ENCODE measurements at places on chromosomes 7 and 10. TPM values are rescaled to one million over a fixed set of nuclear protein-coding genes. Genes with fewer than 3 reads are reported as not detected.

DNA sequence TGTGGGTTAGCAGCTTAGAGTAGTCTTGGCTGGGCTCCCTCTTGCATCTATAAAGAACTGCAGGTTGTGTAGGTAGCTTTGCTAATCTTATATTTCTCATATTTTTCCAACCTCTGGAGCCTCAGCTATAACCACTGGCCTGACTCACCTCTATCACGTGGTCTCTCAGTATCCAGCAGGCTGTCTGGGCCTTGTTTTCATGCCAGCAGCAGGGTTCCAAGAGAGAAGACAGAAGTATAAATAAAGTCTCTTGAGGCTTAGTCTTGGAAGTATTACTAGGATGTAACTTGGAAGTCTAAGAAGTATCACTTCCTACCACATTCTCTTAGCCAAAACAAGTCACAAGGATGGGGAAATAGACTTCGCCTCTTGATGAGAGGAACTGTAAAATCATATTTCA is 73.3 kb downstream of the WIPF3 start:
- H3K4me3 ChIP-seq: no peak overlapping the region
- peak overlapping the region; percentile 78 for H3K27ac ChIP-seq
- H3K36me3 ChIP-seq: no peaks in the 10 kb centered on the region
- H3K27me3 ChIP-seq: no peaks in the 10 kb centered on the region
- no peak for DNase-seq

DNA sequence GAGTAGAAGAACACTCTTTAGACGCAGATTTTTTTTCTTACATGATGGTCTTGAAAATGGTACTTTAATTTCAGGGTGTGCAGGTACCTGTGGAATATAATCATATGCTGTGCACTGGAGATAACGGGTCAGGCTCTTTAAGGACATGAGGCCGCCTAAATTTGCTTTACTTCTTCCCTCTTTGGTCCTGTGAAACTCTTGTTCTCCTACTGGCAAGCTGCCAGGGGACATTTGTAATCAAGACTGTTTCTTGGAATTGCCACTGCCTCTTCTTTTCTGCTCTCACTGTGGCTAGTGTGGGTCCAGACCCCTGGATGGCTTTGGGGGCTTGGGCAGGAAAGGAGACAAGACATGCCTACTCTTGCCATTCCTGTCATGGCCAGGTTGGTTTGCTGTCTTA is 146.0 kb downstream of the SND1 start:
- DNase-seq: no peak
- no peak overlapping the region for H3K4me3 ChIP-seq
- no peaks in the 10 kb centered on the region for H3K4me1 ChIP-seq
- H3K36me3 ChIP-seq: no peaks in the 10 kb centered on the region
- H3K27me3 ChIP-seq: no peaks in the 10 kb centered on the region
- no peak overlapping the region for H3K27ac ChIP-seq

GRCh38 chr10:24879861-24880260 is 72.5 kb downstream of the PRTFDC1 start:
- no peaks in the 10 kb centered on the region for H3K4me1 ChIP-seq
- no peak for DNase-seq
- H3K27ac ChIP-seq: no peak overlapping the region
- H3K27me3 ChIP-seq: no peaks in the 10 kb centered on the region
- H3K4me3 ChIP-seq: no peak overlapping the region

GRCh38 chr7:35025369-35025870 is 11.9 kb downstream of the DPY19L1 start:
- no peak overlapping the region for H3K4me3 ChIP-seq
- no peaks in the 10 kb centered on the region for H3K36me3 ChIP-seq
- no peaks in the 10 kb centered on the region for H3K27me3 ChIP-seq
- DNase-seq: no peak
- H3K4me1 ChIP-seq: no peaks in the 10 kb centered on the region

DNA sequence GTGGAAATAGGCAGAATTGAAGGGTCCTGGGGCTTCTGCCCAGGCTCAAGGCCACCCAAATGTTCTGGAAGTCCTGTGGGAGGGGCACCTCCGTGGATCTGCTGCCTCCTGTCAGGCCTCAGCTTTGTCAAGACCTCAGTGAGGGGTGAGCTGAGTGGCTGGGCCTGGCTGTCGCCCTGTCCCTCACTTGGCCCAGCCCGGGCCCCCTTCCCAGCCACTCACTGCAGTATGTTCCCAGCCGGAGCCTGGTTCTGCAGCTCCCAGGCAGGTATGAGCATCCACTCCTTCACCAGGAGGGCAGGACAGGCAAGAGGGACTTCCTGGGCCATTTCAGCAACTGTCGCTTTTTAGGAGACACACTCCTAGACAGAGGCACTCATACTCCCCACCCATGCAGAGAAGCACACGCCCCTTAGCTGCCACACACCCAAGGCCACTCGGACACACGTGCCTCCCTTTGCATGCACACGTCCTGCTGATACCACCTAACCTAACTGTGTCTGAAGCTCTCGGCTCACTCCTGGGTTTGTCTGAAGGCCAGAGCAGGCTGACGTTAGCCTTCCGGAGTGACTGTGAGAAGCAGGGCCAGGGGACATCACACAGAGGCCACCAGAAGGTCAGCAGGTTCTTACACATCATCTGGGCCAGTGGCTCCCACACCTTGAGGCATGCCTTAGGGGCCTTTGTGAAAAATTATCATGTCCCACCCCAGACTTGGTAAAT is 72.2 kb upstream of the COL13A1 start:
- DNase-seq: no peak
- H3K4me3 ChIP-seq: no peak overlapping the region
- no peaks in the 10 kb centered on the region for H3K36me3 ChIP-seq
- no peaks in the 10 kb centered on the region for H3K4me1 ChIP-seq

DNA sequence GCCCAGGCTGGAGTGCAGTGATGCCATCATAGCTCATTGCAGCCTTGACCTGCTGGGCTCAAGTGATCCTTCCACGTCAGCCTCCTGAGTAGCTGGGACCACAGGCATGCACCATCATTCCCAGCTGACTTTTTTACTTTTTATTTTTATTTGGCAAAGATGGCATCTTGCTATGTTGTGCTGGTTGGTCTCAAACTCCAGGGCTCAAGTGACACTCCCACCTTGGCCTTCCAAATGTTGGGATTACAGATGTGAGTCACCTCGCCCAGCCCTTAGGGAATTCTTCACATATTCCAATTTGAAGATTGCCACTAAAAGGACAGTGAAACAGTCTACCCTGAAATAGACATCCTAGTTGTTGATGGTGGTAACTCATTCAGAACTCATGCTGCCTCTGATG is 27.7 kb downstream of the SUGCT start:
- H3K4me3 ChIP-seq: no peak overlapping the region
- DNase-seq: no peak
- H3K27me3 ChIP-seq: no peaks in the 10 kb centered on the region
- no peaks in the 10 kb centered on the region for H3K4me1 ChIP-seq
- no peaks in the 10 kb centered on the region for H3K36me3 ChIP-seq
- H3K27ac ChIP-seq: no peak overlapping the region

DNA sequence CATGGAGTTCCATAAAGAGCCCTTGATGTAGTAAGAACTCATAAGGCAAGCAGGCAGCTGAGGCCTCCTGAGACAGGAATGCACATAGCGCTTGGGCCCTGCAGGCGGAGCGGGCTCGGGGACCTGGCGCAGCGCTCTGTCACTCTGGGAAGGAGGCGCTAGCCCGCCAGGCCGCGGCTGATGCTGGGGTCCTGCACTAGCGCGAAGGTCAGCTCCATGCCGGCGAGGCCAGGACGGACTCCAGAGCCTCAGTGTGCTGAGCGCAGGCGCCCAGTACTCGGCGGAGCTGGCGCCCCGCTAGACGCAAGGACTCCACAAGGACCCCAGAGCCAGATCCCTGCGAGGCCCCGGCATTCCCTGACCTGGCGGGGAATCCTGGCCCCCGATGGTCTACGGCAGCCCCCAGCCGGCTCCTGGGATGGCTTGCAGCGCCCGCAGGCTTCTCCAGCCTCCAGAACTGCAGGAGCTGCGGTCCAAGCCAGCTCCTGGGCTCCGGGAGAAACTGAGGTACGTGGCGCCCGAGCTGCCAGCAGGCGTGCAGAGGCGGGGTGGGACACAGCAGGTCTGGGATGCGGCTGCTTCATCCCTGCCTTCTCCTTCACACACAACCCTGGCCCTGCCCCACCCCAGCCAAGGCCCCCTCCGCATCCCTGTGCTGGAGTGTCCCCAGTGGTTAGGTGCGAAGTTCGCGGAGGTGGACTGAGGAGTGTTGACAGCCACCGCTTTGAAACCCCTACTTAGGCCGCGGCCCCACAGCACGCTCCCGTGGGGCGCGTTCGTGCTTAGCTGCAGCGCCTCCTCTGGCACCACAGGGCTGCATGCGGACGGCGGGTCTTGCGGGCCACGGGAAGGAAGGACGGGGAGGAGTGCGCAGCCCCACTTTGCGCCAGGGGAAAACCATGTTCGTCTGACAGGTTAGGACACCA is 761.5 kb upstream of the POM121L12 start:
- H3K4me1 ChIP-seq: no peaks in the 10 kb centered on the region
- H3K36me3 ChIP-seq: no peaks in the 10 kb centered on the region
- H3K27ac ChIP-seq: no peak overlapping the region
- no peak overlapping the region for H3K4me3 ChIP-seq

DNA sequence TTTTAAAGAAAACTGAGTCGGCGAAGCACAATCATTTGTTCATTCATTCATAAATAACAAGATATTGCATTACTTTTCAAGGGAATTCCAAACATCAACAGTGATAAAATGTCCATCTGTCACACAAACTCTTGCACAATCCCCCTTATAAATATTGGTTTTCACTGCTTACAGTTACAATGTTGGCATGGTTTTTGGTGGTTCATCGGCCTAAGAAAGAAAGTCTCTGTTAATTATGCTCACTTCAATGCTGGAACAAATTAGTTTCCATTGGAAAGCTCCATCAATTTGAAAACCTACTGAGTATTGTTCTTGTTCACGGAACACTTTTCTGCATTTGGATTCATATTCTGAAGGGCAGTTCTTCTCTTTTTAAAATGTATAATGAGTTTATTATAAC is 188.5 kb downstream of the JAZF1 start:
- no peak for DNase-seq
- no peak overlapping the region for H3K4me3 ChIP-seq
- no peaks in the 10 kb centered on the region for H3K27me3 ChIP-seq
- H3K36me3 ChIP-seq: no peaks in the 10 kb centered on the region
- H3K27ac ChIP-seq: no peak overlapping the region
- H3K4me1 ChIP-seq: no peaks in the 10 kb centered on the region

DNA sequence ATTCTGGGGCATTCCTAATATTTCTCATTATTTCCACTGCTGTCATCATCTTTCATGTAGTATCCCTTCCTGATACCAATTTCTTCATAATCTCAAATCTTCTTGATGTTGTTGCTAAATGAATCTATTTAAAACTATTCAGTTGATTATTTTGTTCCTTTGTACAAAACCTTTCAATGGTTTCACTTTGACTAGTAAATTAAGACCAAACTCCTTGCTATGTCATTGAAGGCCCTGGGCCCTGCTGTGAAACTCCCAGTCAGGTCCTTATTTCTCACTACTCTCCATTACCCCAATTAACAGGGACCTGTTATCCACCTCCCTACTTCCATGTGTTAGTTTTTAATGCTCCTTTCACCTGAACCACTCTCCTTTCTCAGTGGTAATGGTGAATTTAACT is 97.0 kb downstream of the CTTNBP2 start:
- H3K36me3 ChIP-seq: no peaks in the 10 kb centered on the region
- H3K4me3 ChIP-seq: no peak overlapping the region
- no peaks in the 10 kb centered on the region for H3K4me1 ChIP-seq
- no peaks in the 10 kb centered on the region for H3K27me3 ChIP-seq

Gene RADIL
- total RNA-seq: 8.5 TPM

Gene CPVL
- 13.4 TPM for total RNA-seq

Gene TUBB8
- total RNA-seq: not detected

Gene ADCY1
- 2.5 TPM for total RNA-seq

Gene PRXL2A
- 547 TPM for total RNA-seq
